Posterior cingulate gyrus (tissue), 11 donors: ENCODE measurements at places on chromosomes 11 and 22.

DNA sequence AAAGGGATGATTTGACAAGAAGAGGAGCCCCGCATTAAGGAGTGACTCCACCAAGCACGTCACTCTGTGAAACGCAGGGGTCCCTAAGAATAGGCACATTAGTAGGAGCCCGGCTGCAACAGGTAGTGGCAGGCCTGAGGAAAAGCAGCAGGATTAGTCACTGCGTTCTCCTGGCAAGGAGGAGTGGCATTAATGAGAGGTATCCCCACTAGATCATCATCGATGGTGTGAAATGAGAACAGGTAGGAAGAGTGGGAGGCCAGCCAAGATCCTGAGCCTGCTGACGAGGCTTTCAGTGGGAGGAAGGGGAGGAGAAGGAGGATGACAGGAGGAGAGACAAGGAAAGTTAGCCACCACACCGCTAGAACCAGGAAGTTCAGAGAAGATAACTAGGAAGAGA, 38.6 kb downstream of the NRXN2 start:
- DNase-seq, result peak; percentile 9

DNA sequence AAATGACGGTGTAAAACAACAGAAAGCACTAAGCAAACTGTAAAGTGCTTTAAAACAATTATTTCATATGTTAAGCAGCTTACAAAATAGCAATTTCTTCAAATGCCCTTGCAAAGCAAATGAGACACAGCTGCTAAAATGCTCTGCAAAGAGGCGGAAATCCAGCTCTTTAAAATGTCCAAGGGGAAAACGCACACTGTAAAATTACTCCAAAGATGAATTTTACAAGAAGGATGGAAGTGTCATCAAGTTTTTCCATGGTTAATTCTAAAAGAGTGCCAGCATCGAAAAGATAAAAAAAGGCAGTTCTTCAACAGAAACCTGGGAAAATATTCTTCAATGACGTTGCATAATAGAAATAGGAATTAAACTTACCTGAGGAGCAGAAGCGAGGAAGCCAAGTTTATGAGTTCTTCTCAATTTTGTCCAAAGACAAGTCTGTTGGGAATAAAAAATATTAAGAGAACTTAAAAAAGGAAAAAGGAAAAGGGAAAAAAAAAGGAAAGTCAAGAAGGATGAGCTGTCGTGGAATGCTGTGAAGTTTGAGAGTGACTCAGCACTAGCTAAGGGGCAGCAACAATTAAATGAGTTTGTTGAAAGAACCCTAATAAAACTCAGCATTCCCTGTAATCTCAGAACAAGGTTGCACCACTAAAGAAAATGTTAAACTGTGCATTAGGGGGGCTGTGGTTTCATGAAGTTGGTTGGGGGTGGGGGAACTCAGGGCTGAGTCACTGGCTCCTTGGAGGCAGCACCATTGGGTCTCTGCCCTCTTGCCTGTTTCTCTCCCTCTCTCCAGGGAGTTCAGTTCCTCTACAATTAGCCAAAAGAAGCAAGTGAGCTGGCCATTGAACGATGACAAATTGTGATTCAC, 64.2 kb upstream of the BLID start:
- DNase-seq, result no peak

GRCh38 chr22:25780673-25781072, 38.7 kb downstream of the MYO18B start:
- DNase-seq, result no peak

- no peak for DNase-seq
Observed at GRCh38 chr22:23801238-23801821, 14.6 kb downstream of the SMARCB1 start.

DNA sequence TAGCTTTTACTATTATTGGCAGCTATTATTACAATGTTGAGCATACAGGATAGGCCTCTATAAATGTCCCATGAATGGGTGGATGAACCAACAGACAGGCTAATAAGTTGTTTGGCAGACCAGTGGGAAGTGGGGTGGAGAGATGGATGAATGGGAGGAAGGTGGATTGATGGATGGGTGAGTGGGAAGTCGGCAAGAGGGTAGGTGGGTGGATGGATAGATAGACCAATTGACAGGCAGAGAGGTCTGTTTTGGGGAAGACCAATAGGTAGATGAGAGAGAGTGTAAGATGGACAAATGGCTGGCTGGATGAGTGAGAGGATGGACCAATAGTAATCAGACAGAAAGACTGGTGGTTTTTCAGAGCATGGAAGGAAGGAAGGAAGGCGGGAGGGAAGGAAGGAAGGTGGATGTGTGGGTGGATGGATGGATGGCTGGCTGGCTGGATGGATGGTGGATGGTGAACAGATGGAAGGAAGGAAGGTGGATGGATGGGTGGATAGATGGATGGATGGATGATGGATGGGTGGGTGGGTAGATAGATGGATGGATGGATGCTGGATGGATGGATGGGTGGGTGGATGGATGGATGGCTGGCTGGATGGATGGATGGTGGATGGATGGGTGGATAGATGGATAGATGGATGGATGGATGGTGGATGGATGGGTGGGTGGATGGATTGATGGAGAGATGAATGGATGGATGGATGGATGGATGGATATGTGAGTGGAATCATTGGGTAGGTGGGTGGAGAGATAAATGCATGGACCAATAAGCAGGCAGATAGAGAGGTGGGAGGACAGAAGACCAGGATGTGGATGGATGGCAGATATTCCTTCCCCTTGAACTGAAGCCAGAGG, 37.4 kb downstream of the RASD2 start:
- no peak for DNase-seq

- no peak for DNase-seq
Observed at GRCh38 chr11:132158696-132159095, 788.3 kb downstream of the NTM start.
